ENCODE measurements at places on chromosomes 1 and 21.
A peak's percentile ranks its signal among the peaks of the same experiment; 100 is the strongest.

GRCh38 chr1:48629867-48630266, 146.8 kb downstream of the BEND5 start:
- DNase-seq = no peak

GRCh38 chr1:74775735-74776134, 42.8 kb downstream of the TYW3 start:
- no peak for DNase-seq

- peak; percentile 35 for DNase-seq
Measured at GRCh38 chr1:58515794-58516401, 30.6 kb downstream of the OMA1 start.

GRCh38 chr21:32350211-32350980, 42.4 kb downstream of the URB1 start:
- DNase-seq = no peak

GRCh38 chr1:226474443-226475141, 66.7 kb upstream of the PARP1 start:
- DNase-seq = no peak

GRCh38 chr1:11650331-11650991, 3.8 kb downstream of the FBXO2 start:
- peak; percentile 84 for DNase-seq

DNA sequence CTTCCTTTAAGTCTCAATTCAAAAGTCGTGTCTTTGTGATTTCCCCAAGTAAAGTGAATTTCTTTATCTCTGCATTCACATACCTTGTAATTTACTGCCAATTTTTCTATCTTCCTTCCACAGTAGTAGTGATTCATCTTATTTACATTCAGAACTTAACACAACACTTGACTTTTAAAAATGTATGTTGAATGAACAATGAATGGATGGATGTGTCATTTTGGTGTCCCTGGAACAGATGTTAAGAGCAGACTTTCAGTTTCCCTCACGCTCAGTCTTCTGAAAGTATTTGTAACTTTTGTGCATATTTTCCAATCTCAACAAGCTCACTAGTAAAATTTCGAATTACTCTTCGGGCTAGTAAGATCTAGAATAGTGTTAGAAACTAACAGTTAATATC, 352.0 kb downstream of the HHIPL2 start:
- no peak for DNase-seq

- DNase-seq = no peak
Measured at GRCh38 chr1:158099185-158099584, 81.5 kb upstream of the CD1D start.

Data from nephron progenitor cell (in vitro differentiated cells).